ENCODE measurements at places on chromosomes 4 and X. TPM values are rescaled to one million over a fixed set of nuclear protein-coding genes. Genes with fewer than 3 reads are reported as not detected.

Gene PRICKLE3
- total RNA-seq: 5.2 TPM

Gene DMRTC1
- not detected for total RNA-seq

Gene NDP
- total RNA-seq: 2.6 TPM

Gene G6PD
- 345 TPM for total RNA-seq

Gene MAGEA6
- not detected for total RNA-seq

Gene TIMM8A
- 2.9 TPM for total RNA-seq

Gene CTSO
- 31.1 TPM for total RNA-seq

Gene RPL36A
- 1,468 TPM for total RNA-seq

Gene ZNF595
- total RNA-seq: 4.9 TPM

Gene CT55
- not detected for total RNA-seq

Gene PRAF2
- 56.5 TPM for total RNA-seq

Gene FAAH2
- total RNA-seq: not detected

Gene DDIT4L
- total RNA-seq: 1.6 TPM

Gene EREG
- total RNA-seq: not detected

Gene CRMP1
- 0.72 TPM for total RNA-seq

Gene SLC6A14
- total RNA-seq: not detected

Gene TEX13C
- total RNA-seq: not detected

Gene TEX13D
- not detected for total RNA-seq
